Fibroblast of the aortic adventitia (primary cell): ENCODE measurements at places on chromosomes 3 and 15.

DNA sequence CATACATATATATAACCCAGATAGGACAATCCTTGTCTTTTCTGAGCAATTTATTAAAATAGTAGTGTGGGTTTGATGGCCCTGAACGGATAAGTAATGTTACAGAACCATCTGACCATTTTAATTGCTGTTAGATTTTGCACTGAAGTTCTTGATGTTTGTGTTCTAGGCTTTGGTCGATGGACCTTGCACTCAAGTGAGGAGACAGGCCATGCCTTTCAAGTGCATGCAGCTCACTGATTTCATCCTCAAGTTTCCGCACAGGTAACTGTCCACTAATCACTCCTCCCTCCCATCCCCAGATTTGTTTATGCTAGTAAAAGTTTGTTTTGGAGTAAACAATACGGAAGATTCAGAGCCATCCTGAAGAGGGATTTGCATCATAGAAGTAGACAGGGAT, 1.3 kb downstream of the RPL14 start:
- DNase-seq: no peak

DNA sequence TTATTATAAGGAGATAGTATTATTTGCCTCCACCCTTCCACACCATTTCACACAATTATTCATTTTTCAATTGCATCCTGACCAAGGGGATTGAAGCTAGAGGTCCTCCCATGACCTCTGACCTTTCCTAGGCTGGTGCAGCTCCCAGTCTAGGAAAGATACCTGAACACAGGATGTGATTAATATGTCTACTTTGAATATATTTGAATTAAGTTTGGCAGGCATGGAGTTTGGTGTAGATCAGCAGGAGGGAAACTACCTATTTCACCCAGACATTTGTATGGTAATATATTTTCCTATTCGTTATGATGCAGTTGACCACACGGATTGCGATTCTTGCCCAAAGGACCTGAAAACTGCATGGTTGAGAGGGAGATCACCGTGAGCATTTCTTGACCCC, 596.3 kb downstream of the AGBL1 start:
- DNase-seq: no peak

DNA sequence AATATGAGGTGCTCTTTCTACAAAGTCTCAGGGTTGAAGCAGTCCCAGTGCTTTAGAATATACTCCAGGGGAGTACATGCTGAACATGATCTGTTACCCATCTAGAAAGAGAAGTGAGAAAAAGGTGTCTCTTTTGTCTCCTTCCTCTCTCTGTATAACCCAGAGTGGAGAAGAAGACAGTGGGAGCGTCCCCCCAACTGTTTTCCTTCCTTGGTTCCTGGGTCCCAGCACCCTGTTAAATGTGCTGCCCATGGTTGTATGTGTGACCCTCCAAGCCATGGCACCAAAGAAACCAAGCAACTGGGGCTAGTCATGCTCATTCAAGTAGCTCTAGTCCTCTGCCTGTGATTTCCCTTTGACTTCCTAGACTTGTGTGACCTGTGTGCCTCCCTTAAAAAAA, 683.7 kb downstream of the TBL1XR1 start:
- DNase-seq: no peak

- no peak for DNase-seq
Measured at GRCh38 chr3:5332270-5332956, 144.9 kb downstream of the EDEM1 start.
